ENCODE measurements at places on chromosomes 16 and 17. TPM values are rescaled to one million over a fixed set of nuclear protein-coding genes. Genes with fewer than 3 reads are reported as not detected.

The CD300H gene
- total RNA-seq: not detected

- H3K27me3 ChIP-seq: no peaks in the 10 kb centered on the region
- no peak overlapping the region for H3K27ac ChIP-seq
- no peaks in the 10 kb centered on the region for H3K36me3 ChIP-seq
- H3K4me1 ChIP-seq: no peaks in the 10 kb centered on the region
- DNase-seq: no peak
Observed at GRCh38 chr17:1026599-1026975, 29.7 kb downstream of the TIMM22 start.

DNA sequence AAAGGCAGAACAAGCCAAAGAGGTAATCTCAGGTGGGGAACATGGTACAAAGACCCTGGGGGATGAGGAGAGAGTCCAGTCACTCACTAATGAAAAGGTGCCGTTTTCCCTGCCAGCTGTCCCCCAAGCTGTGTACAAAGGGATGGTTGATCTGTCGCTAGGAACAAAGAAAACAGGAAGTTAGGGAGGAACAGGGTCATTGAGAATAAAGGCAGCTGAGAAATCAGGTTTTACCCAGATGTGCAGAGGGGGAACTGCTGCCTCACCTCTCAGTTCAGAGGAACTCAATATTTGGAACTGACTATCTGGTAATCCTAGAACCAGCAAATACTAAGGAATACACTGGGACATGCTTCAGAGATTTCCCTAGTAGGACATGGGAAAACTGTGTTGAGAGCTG is 1.5 kb downstream of the RSKR start:
- no peak overlapping the region for H3K4me3 ChIP-seq
- H3K27me3 ChIP-seq: no peaks in the 10 kb centered on the region
- DNase-seq: no peak
- H3K36me3 ChIP-seq: peaks cover 15% of the 10 kb centered on the region
- H3K4me1 ChIP-seq: no peaks in the 10 kb centered on the region

- H3K27me3 ChIP-seq: no peaks in the 10 kb centered on the region
- no peaks in the 10 kb centered on the region for H3K36me3 ChIP-seq
- DNase-seq: no peak
- H3K27ac ChIP-seq: no peak overlapping the region
- H3K4me1 ChIP-seq: peaks cover 53% of the 10 kb centered on the region
Observed at GRCh38 chr17:47872651-47873161, 21.7 kb upstream of the SP6 start.

The STH gene
- total RNA-seq: not detected

- H3K36me3 ChIP-seq: peaks cover 6% of the 10 kb centered on the region
- H3K4me1 ChIP-seq: peaks cover 18% of the 10 kb centered on the region
- H3K27me3 ChIP-seq: no peaks in the 10 kb centered on the region
- peak overlapping the region; percentile 13 for H3K27ac ChIP-seq
Observed at GRCh38 chr16:58733248-58733670, 857 bp downstream of the GOT2 start.

DNA sequence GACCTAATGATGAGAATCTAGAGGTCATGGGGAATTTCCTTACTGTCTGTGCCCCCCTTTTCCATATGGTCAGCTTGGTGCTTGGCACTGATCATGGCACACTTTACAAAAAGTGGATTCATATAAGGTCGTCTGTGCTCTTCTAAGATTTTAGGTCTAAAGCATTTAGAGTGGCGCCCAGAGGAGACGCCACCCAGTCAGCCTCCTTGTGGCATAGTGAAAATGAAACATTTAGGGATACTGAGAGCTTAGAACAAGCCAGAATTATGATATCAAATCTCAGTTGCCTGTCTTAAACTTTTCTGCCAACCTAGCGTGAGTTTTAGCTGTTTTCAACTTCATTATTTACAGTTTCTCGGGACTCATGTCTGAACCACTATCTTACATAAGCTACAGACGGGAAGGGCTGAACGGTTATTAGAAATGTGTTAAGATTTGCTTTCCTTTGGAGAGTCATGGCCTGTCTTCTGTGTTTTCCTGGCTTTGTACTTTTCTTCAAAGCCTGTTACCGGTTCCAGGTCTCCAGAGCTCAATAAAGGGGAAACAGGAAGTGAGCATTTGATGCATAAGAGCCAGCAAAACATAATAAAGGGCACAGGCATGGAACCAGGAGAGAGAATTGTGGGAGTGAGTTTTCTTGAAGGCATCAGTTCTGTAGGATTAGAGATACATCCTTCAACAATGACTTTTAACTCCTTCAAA is 13.7 kb downstream of the ZNRF1 start:
- H3K36me3 ChIP-seq: peaks cover 8% of the 10 kb centered on the region
- DNase-seq: no peak
- H3K4me1 ChIP-seq: peaks cover 52% of the 10 kb centered on the region
- no peak overlapping the region for H3K4me3 ChIP-seq
- peak overlapping the region; percentile 73 for H3K27ac ChIP-seq

DNA sequence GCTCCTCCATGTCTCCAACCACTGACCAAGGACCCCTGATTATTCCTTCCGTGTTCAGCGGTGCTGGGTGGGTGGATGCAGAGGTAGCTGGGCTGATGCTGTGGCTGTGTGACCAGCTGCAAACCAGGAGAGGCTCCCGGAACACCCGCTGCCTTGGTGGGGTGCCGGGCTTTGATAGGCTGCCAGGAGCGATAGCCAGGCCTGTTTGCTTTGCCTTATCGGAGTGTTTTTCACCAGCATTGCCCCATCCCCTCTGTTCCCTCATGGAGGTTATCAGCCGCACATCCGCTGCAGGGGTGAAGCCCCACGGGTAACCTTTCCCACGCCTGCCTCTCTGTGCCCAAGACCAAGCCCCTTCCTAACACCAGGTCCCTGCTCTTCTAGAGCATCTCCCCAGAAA is 354.3 kb downstream of the C16orf95 start:
- no peak overlapping the region for H3K4me3 ChIP-seq
- H3K4me1 ChIP-seq: no peaks in the 10 kb centered on the region
- no peaks in the 10 kb centered on the region for H3K36me3 ChIP-seq
- peaks cover 96% of the 10 kb centered on the region for H3K27me3 ChIP-seq

DNA sequence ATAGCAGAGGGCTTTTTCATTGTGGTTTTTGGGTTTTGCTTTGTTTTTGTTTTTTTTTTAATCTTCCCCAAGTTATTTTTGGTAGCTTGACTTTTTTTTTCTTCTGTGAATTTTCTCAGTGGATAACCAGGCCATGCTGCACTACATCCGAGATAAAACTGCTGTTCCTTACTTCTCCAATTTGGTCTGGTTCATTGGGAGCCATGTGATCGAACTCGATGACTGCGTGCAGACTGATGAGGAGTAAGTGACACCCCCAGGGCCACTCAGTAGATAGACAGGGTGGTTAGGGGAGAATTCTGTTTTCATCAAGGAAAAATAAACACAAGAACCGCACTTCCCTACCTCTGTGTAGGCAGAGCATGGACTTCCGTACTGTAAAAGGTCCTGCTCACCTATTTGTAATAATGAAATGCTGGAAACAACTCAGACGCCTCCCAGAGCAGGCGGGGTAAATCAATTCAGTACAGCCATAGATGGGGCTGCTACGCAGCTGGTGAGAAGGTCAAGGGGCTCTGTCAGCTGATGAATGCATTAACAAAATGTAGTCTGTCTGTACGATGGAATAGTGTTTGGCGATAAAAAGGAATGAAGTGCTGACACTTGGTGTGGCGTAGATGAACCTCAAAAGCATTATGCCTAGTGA is 28.6 kb downstream of the CLEC16A start:
- H3K27ac ChIP-seq: no peak overlapping the region
- no peak for DNase-seq
- no peak overlapping the region for H3K4me3 ChIP-seq
- peaks cover 9% of the 10 kb centered on the region for H3K4me1 ChIP-seq
- H3K27me3 ChIP-seq: no peaks in the 10 kb centered on the region

GRCh38 chr16:56789360-56789759 is 59.4 kb downstream of the NUP93 start:
- H3K4me3 ChIP-seq: no peak overlapping the region
- H3K27me3 ChIP-seq: no peaks in the 10 kb centered on the region
- DNase-seq: peak; percentile 55

The TMEM106A gene
- total RNA-seq: 8.3 TPM

GRCh38 chr17:67994817-67995569 is 1.3 kb downstream of the C17orf58 start:
- 0 out of 2 replicates have a peak, but pooled peaks cover 3% of the 10 kb centered on the region for H3K36me3 ChIP-seq
- H3K27me3 ChIP-seq: no peaks in the 10 kb centered on the region
- H3K27ac ChIP-seq: peak overlapping the region; percentile 8
- peaks cover 42% of the 10 kb centered on the region for H3K4me1 ChIP-seq

The PRDM7 gene
- total RNA-seq: not detected

- DNase-seq: peak; percentile 93
- H3K27me3 ChIP-seq: no peaks in the 10 kb centered on the region
- peak within 1 kb of the TSS; percentile 84 for H3K4me3 ChIP-seq
- H3K27ac ChIP-seq: peak within 1 kb of the TSS; percentile 31
Observed at GRCh38 chr17:49361902-49362722, at the start of gene ZNF652. TSS of gene ZNF652 (minus strand) at chr17:49362250. CDS start at chr17:49317725, 44,525 bp downstream.

- H3K4me3 ChIP-seq: no peak overlapping the region
- no peak overlapping the region for H3K27ac ChIP-seq
- no peak for DNase-seq
- H3K4me1 ChIP-seq: no peaks in the 10 kb centered on the region
- H3K36me3 ChIP-seq: no peaks in the 10 kb centered on the region
Observed at GRCh38 chr17:32536736-32537643, 50.2 kb downstream of the CDK5R1 start.

DNA sequence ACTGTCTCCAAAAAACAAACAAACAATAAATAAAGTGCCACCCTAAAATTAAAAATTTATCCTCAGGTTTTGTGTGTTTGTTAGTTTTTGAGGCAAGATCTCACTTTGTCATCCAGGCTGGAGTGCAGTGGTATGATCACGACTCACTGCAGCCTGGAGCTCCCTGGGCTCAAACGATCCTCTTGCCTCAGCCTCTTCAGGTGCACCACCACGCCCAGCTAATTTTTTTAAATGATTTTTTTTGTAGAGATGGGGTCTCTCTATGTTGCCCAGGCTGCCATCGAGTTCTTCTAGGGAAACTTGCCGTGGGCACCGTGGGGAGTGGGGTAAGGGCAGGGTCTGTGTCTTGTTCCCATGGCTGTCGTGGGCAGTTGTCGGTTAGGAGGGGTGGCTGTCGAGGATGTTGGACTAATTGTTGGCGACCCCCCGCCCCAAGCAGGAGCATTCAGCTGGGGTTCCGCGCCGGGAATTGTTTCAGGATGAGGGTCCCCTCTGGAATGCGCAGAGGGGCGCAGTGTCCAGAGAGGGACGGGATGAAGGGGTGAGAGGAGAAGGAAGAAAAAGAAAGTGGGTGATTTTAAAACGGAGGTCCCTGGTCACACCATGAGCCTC is 1.1 kb upstream of the RNF213 start:
- H3K27me3 ChIP-seq: no peaks in the 10 kb centered on the region
- peak overlapping the region; percentile 66 for H3K4me3 ChIP-seq
- no peak for DNase-seq
- peaks cover 27% of the 10 kb centered on the region for H3K4me1 ChIP-seq
- H3K27ac ChIP-seq: peak overlapping the region; percentile 76
- H3K36me3 ChIP-seq: no peaks in the 10 kb centered on the region

- no peak for DNase-seq
- H3K4me3 ChIP-seq: no peak overlapping the region
- H3K27ac ChIP-seq: no peak overlapping the region
- H3K27me3 ChIP-seq: no peaks in the 10 kb centered on the region
- H3K4me1 ChIP-seq: no peaks in the 10 kb centered on the region
Observed at GRCh38 chr16:58042001-58042885, 16.7 kb downstream of the MMP15 start.

- no peaks in the 10 kb centered on the region for H3K4me1 ChIP-seq
- peak; percentile 5 for DNase-seq
- H3K36me3 ChIP-seq: no peaks in the 10 kb centered on the region
- H3K27ac ChIP-seq: no peak overlapping the region
- H3K27me3 ChIP-seq: 0 out of 2 replicates have a peak, but pooled peaks cover 7% of the 10 kb centered on the region
- H3K4me3 ChIP-seq: no peak overlapping the region
Observed at GRCh38 chr17:1159431-1160180, 20.2 kb downstream of the ABR start.

DNA sequence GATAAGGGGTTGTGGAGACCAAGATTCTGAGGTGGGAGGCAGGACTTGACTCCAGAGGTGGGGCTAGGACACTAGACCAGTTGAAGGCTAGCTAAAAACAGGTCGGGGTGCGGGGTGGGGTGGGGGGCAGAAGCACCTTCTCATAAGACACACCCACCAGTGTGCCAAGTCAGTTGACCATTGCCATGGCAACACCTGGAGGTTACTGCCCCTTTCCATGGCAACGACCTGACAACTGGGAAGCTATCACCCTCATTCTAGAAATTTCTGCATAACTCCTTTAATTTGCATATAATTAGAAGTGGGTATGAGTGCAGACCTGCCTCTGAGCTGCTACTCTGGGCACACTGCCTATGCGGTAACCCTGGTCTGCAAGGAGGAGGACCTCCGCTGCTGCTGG is 53.9 kb upstream of the ALOX12 start:
- no peak overlapping the region for H3K27ac ChIP-seq
- H3K27me3 ChIP-seq: no peaks in the 10 kb centered on the region
- no peaks in the 10 kb centered on the region for H3K4me1 ChIP-seq
- no peaks in the 10 kb centered on the region for H3K36me3 ChIP-seq

- H3K36me3 ChIP-seq: no peaks in the 10 kb centered on the region
- no peaks in the 10 kb centered on the region for H3K27me3 ChIP-seq
- no peak overlapping the region for H3K4me3 ChIP-seq
- DNase-seq: no peak
- peak overlapping the region; percentile 63 for H3K27ac ChIP-seq
Observed at GRCh38 chr17:73069164-73069770, 23.2 kb downstream of the SLC39A11 start.

The KRT36 gene
- total RNA-seq: not detected

- H3K27ac ChIP-seq: peak overlapping the region; percentile 93
- H3K27me3 ChIP-seq: no peaks in the 10 kb centered on the region
- no peak overlapping the region for H3K4me3 ChIP-seq
- no peaks in the 10 kb centered on the region for H3K36me3 ChIP-seq
Observed at GRCh38 chr16:23334950-23335349, 32.8 kb downstream of the SCNN1B start.

The HBA2 gene
- total RNA-seq: not detected

DNA sequence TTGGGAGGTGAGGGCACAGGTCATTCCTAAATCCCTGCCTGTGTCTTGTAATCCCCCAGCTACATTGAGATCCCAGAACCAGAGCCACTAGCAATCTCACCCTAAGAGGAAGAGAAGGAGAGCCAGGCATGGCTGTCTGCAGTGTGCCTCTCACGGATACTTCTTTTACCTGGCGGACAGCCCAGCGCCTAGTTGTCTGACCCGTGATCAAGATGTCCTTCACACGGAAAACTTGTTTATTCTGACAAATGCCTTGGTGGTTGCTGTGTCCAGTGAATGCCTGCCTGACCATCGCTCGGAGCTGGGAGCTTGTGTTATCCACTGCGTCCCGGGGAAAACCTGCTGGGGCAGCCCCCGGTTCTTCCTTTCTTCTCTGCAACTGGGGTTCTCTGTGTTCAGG is 140.5 kb upstream of the WSCD1 start:
- H3K36me3 ChIP-seq: no peaks in the 10 kb centered on the region
- H3K27me3 ChIP-seq: peaks cover 65% of the 10 kb centered on the region
- no peak overlapping the region for H3K27ac ChIP-seq
- no peak overlapping the region for H3K4me3 ChIP-seq

The KCTD5 gene
- total RNA-seq: 66.5 TPM

The TM4SF5 gene
- total RNA-seq: not detected

The ATP1B2 gene
- total RNA-seq: 0.63 TPM

The ATAD5 gene
- total RNA-seq: 12.5 TPM

GRCh38 chr17:48814504-48814903 is 2.5 kb downstream of the TTLL6 start:
- no peaks in the 10 kb centered on the region for H3K36me3 ChIP-seq
- H3K27me3 ChIP-seq: peaks cover 14% of the 10 kb centered on the region
- H3K4me3 ChIP-seq: no peak overlapping the region
- 0 out of 2 replicates have a peak, but pooled peaks cover 3% of the 10 kb centered on the region for H3K4me1 ChIP-seq

- H3K27ac ChIP-seq: no peak overlapping the region
- H3K4me3 ChIP-seq: no peak overlapping the region
- DNase-seq: no peak
- H3K4me1 ChIP-seq: peaks cover 46% of the 10 kb centered on the region
- H3K36me3 ChIP-seq: no peaks in the 10 kb centered on the region
Observed at GRCh38 chr16:56603589-56603988, 4.8 kb upstream of the MT2A start.

The IQCK gene
- total RNA-seq: 21.0 TPM

The ZNF646 gene
- total RNA-seq: 25.4 TPM
